ENCODE measurements at places on chromosomes 1 and 21.

DNA sequence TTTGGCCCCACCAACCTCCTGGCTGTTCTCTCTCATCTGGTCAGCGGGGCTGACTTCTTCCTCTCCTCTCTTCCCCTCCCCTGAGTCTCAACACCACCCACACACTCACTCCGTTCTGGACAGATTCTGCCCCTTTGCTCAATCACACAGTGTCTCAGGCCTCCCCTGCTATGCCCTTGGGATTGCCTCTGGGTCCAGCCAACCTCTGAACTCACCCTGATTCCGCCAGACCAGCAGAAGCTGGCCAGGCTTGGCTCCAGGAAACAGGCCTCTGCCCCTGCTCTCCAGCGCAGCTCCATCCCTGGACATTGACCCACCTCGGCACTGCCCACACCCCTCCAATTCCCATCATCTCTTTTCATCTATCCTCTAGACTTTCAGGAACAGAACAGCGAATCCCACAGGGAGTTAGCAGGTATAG, 22.1 kb downstream of the AHDC1 start:
- DNase-seq, result no peak

DNA sequence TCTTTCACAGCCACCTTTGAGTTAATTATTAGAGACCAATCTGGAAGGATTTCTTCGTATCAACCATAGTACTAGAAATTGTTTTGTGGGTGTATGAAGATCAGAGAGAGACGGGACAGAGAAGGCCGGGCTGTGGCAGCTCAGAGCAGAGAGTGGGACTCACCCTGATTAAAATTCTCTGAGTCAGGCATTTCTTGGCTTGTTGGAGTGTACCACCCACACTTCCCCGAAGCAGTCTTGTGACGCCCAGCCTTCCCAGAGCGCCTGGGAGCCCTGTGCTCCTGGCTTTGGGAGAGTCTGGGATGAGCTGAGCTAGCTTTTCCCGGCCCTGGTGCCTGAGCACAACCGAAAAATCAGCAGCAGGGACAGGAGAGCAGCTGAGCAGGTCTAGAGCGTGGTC, 19.4 kb downstream of the PLEKHM2 start:
- peak; percentile 79 for DNase-seq

GRCh38 chr1:187203257-187203656, 374.5 kb downstream of the PLA2G4A start:
- peak; percentile 88 for DNase-seq

DNA sequence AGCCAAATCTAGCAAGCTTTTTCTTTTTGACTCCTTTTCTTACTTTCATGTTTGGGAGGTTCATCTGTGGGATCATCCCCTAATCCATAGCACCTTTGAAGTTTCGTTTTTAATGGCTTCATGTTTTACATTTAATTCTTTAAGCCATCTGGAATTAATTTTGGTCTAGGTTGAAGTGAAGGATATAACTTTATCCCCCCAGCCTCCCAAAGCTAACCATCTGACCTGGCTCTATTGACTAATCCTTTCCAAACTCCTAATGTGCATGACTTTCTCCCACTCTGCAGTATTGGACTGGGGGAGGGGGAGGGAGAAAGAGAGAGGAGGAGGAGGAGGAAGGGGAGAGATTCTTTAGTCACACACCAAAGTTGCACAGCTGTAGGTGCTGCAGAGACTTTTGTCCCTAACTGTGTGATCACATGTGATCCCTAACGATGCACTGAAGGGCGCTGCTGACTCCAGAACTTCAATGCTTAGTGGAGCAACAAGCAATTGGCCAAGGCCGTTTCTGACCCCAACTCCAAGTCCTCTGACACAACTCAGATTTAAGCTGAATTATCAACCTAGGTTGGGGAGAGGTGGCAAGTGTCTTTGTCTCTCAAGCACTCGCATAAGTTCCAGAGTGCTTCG, 191.6 kb downstream of the HUNK start:
- DNase-seq, result no peak

- DNase-seq, result no peak
Observed at GRCh38 chr1:95249916-95250315, 15.9 kb downstream of the RWDD3 start.
